Activated T-cell treated with anti-CD3 and anti-CD28 coated beads, Interleukin-2, amount 50 U/mL, for 24 hours (primary cell): ENCODE measurements at places on chromosomes 5 and 9.

DNA sequence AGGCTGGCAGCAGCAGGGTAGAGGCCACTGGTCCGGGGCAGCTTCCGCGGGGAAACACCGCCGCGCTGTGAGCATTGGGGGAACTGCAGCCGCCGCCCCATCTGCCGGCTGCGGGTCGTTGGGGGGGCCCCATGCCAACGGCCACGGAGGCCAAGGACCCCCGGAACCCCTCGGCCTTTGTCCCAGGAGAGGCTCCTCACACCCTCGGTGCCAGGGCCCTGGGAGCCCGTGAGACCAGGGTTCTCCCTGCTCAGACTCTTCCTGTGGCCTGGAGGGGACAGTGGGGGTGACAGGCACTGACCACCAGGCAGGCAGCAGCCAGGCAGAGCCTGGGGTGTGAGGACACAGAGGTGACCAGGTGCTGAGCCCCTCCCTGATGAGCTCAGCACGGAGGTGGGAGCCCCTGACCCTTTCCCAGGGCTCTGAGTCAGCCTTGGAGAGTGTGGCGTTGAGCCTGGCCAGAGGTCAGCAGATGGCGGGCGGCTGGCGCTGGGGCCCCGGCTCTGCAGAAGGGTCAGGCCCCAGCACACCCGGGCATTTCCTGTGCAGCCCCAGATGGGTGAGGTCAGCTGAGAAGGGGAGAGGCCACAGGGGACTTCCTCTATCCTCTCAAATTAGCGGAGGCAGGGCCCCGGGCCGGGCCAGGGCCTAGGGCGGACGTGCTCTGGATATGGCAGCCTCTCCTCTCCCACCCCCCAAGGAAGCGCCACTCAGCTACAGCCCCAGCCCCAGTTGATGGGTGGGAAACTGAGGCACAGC, 17.9 kb upstream of the EGFL7 start:
- peak; percentile 85 for DNase-seq

- no peak for DNase-seq
These were observed 39.6 kb downstream of the TJP2 start for GRCh38 chr9:69213647-69214046.

- DNase-seq, result no peak
These were observed 82.6 kb downstream of the GALNT10 start for GRCh38 chr5:154273028-154273617.

DNA sequence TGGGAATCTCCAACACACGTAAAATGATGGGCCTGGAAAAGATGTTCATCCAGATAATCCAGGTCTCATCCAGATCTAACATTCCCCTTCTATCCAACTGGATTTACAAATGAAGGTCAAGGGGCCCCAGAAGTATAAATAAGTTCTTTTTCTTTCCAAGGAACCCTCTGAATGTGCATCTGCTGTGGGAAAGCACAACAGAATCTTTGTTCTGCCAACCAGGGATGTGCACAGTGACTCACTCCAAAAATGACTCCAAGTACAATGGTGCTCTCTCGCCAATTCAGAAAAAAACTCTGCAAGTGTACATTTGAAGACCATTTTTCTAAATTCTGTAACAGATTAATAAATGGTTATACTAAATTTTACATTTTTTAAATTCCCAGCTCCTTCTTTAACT, 12.4 kb downstream of the RAPGEF6 start:
- no peak for DNase-seq

DNA sequence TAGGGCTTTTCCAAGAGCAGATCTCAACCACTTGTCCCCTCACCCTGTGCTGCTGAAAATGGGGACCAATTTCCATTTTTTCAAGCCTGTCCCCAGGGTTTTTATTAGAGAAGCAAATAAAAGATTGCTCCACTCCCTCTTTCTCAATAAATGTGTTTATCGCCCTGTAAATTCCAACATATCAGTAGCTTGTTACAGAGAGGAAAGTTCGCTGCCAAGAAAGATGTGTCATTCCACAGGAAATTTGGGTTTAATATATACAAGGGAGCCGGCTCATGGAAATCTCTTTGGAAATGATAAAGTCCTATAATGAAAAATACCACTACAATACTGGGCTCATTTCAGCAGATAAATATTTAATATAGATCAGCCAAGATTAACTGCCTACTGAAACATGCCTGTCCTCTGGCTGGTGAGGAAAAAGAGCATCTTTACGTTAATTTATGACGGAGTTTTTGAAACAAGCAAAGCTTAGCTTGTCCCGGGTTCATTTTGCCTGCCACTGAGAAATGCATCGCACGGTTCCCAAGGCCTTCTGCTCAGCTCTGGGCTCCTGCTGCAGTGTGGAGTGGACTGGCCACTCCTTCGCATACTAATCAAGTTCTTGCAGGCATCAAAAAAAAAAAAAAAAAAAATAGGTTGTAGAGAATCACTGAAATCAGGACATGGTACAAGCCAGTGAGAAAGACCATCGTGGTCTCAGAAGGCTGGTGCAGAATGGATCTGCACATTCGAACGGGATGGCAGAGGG, 84.5 kb downstream of the BRINP1 start:
- no peak for DNase-seq

DNA sequence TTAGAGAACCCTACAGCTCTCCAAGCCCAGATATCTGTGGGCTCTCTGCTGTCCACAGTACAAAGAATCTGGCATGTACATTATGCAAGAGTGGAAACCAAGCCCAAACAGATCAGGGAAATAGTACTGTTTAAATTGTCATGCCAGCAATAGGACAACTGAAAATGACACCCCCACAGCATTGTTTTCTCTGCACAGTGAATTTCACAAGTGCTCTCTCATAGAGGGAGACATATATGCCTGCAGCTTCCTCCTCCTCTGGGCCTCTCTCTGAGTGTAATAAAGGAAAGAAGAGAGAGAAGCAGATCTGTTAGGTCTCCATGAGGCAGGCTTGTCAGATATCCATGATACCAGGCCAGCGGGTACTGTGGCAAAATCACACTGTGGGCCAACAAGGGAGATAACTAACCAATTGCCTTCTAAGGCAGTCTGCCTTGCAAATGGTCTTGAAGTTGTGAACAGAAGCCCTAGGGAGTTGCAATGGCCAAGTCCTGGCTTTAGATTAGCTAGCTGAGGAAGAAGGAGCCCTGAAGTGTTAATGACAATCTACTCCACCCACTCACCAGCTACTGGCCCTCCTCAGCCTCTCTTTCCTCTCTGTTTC, 54.4 kb upstream of the JMY start:
- DNase-seq, result no peak

DNA sequence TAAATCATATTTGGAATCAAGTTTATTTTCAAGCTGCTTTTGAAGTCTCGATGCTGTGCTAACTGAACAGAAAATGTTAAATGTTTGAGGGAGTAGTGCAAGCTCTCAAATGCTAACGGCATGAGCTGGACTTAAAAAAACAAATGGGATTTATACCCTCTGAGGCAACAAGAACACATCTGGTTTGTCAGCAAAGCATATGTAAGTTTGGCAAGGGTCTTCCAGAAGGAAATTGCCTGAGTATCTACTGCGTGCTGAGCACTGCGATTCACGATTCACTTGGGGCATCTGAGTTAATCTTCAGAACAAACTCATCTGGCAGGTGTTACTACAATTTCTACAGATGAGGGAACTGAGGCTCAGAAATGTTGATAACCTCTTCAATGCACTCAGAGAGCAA, 98.4 kb upstream of the C9orf72 start:
- DNase-seq, result no peak

GRCh38 chr9:126159430-126160060, 167.1 kb upstream of the MVB12B start:
- DNase-seq, result no peak

DNA sequence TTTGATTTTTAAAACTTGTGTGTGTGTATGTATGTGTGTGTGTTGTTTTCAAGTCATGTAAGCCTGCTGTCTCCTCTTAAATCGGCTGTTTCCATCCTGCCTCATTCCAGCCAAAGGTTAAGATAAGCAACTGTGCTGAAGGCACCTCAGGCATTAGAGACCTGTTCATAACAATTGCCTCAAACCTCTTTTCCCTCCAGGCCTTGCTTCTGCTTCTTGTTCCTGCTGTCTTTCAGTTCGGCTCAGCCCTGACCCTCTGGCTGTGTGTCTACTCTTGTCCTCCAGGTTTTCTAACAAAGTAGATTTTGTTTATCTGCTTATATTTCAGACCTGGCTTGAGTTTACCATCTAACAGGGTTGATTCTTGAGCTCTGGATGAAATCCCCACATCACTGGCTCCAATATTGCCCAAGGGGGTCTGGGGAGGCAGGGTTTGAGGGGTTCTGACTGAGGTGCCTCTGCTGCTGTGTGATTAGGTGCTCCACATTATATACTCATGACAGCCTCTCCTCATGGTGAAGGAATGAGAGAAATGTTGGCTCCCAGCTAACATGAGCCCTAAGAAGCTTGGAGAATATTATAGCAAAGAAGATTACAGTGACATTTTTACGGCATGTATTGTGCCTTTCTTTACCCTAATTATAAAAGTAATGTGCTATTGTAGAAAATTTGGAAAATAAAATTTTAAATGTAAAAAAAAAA, 229.7 kb upstream of the PIK3R1 start:
- no peak for DNase-seq

- DNase-seq, result no peak
These were observed 15.3 kb downstream of the GPR21 start for GRCh38 chr9:123048748-123049147.

- DNase-seq, result no peak
These were observed 16.1 kb downstream of the CPLX2 start for GRCh38 chr5:175887463-175887862.

DNA sequence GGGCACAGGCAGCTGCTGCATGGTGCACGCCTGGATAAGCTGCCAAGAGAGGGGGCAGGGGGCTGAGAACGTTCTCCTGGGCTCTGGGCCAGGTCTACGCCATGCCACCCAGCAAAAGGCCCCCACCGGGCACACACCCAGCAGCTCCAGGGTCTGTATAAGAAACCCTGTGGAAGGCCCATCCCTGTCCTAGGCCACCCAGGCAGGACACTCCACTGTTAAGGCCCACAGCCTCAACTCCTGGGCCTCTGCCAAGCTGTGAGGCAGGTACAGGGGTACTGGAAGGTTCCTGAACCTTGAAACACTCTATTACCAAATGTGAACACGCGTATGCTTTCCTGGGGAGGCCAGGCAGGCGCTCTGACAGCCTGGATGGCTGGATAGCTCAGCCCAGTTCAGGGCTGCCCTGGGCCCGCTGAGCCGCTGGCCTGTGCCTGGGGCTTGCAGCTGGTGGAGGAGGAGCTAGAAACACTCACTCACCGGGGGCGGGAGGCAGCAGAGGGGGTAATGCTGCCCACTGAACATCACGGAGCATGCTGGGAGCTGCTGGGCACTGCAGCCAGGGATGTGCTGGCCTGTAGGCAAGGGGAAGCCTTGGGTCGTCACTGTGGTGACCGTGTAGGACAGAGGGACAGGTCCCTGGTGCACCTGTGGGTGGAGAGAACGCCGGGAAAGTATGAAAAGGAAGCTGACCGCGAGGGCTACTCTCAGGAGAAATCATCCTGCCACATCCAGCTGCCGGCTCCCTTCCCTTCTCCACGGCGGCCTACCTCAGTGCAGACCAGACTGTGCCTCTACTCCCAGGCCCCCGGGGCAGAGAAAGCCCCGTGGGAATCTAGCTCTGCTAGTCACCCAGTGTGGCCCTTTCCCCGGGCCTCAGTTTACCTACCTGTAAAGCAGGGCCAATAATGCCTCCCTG, 6.0 kb downstream of the RNF44 start:
- DNase-seq, result peak; percentile 66

- no peak for DNase-seq
These were observed 55.5 kb downstream of the NNT start for GRCh38 chr5:43658509-43658908.
